ENCODE measurements at places on chromosomes 11 and 22. TPM values are rescaled to one million over a fixed set of nuclear protein-coding genes. Genes with fewer than 3 reads are reported as not detected.

- no peak for DNase-seq
- no peaks in the 10 kb centered on the region for H3K36me3 ChIP-seq
- no peaks in the 10 kb centered on the region for H3K27me3 ChIP-seq
- H3K27ac ChIP-seq: no peak overlapping the region
- H3K4me3 ChIP-seq: no peak overlapping the region
These were observed 17.6 kb upstream of the ASCC2 start for GRCh38 chr22:29855611-29856181.

PGGHG gene
- polyA plus RNA-seq: 16.1 TPM

DNA sequence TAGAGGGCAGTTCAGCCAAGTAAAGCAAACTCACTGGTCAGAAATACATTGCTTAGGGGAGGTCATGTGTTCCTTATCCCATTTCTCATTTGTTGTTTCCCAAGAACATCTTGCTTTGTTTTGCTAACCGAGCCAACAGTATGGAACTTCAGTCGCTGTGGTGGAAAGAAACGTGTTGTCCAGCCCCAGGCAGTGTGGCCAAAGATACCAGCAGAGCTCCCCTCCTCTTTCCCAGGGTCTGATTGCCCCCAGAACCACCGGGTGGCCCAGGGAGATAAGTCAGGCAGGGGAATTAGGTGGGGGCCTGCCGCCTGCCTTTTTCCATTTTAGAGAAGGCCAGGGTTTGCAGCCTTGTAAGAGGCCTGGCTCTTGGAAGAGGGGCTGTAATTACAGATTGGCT lies 98.7 kb upstream of the CRYBB3 start:
- no peaks in the 10 kb centered on the region for H3K4me1 ChIP-seq
- H3K4me3 ChIP-seq: no peak overlapping the region
- H3K36me3 ChIP-seq: no peaks in the 10 kb centered on the region
- no peak for DNase-seq

DNA sequence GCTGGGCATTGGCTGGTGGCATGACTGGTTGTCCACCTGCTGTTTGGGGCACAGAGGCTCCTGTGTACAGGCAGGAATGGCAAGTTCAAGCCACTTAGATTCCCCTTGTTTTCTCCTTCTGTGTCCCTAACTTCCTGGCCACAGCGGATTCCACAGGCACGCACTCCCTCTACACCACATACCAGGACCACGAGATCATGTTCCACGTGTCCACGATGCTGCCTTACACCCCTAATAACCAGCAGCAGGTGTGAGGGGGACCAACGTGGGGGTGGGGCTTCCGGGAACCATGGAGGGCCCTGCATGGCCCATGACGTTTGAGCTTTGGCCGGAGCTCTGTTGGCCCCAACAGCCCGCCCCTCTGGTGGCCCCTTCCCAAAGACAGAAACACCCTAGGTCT lies 7.8 kb downstream of the SIPA1 start:
- DNase-seq: no peak
- H3K4me1 ChIP-seq: peaks cover 9% of the 10 kb centered on the region
- no peak overlapping the region for H3K4me3 ChIP-seq
- no peak overlapping the region for H3K27ac ChIP-seq

CALCA gene
- polyA plus RNA-seq: 29.8 TPM

- H3K27ac ChIP-seq: no peak overlapping the region
- H3K4me1 ChIP-seq: no peaks in the 10 kb centered on the region
- peaks cover 6% of the 10 kb centered on the region for H3K27me3 ChIP-seq
- H3K36me3 ChIP-seq: no peaks in the 10 kb centered on the region
- no peak for DNase-seq
These were observed 16.1 kb upstream of the NECTIN1 start for GRCh38 chr11:119745112-119745511.

- H3K27me3 ChIP-seq: peaks cover 9% of the 10 kb centered on the region
- no peak overlapping the region for H3K4me3 ChIP-seq
- DNase-seq: no peak
These were observed 2.0 kb upstream of the MPPED1 start for GRCh38 chr22:43409800-43410199.
